Activated CD4-positive, alpha-beta T cell treated with anti-CD3 and anti-CD28 coated beads, Interleukin-2, amount 50 U/mL, for 48 hours (primary cell): ENCODE measurements at places on chromosomes 4 and X.

DNA sequence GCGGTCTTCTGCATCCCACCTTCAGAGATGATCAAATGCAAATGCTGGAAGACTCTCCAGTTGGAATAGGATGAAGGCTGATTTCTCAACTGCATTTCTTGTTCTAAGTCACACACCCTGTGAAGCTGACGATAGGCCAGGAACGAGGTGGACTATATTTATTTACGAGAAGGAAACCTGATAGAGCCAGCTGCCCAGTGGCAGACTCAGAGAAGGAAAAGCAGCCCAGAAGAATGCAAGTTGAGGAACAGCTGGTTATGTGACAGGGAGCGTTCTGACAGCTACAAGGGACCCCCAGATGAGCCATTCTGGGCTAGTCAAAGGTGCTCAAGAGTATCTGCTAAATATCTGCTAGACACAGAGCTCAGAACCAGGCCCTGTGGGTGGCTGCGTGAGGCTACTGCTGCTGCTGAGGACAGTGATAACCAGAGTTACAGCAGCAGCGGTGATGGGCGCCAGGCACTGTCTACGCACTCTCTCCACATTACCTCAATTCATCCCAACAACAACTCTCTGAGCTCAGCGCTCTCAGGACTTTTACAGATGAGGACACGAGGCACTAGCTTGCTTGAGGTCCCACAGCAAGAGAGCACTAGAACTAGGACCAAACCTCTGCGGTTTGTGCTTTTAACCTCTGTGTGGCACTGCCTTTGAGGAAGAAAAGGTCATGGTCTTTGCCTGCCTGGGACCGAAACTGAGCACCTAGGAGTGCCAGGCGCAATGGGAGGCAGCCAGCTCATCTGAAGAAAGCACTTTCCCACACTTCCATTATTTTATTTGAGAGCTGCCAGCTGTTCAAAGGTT is 69.0 kb downstream of the GATB start:
- DNase-seq: no peak

DNA sequence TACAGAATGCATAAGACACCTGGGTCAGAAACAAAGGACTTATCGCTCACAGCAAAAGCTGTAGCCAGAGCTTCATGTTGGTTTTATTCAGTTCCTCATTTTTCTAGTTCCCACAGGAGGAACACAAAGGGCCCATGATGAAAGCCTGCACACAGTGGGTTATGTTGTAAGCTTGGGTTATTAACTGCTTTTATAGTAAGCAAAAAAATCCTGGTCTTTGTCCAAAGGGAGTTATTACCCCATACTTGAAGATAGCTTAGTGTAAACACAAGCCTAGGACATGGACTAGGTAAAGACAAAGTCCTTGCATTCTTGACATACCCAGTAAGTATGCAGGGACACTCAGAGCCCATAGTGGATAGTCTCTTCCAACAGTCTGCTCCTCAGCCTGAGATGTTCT is 11.7 kb downstream of the BBS12 start:
- DNase-seq: no peak

DNA sequence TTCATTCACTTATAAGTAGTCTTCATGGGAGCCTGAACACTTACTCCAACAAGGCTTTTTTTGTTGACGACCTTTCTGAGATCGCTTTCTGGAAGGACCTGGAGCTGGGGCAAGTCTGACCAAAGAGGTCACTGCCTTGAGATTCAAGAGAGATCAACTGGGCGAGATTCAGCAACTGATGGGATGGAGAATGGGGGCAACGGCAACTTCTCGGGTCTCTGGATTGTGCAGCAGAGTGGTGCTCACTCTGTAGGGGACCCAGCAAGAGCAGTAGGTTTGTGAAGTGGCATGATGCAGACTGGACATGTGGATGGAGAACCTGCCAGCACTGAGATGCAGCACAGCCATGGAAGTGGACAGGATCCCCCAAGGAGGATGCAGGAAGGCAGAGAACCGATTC is 288.1 kb downstream of the EVC2 start:
- DNase-seq: no peak

DNA sequence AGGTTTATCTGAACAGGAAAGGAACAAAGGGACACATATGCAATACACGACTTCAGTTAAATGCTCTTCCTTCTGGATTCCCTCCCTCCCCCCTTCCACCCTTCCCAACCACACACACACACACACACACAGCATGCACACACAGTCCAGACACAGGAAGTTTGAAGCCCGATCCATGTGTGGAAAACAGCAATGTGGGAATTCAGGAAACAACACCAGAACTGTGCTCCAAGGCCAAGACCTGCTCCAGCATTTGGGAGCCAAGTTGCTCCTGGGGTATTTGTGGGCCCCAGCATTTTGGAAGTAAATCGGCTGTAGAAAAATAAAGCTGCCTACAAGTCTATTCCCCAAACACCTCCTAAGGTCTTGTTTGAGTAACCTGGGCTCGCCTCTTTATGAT is 5.6 kb upstream of the AMOT start:
- DNase-seq: no peak

GRCh38 chr4:37970702-37971101 is 10.5 kb downstream of the PTTG2 start:
- peak; percentile 68 for DNase-seq

GRCh38 chrX:73390628-73391567 is 56.0 kb upstream of the CDX4 start:
- DNase-seq: no peak

DNA sequence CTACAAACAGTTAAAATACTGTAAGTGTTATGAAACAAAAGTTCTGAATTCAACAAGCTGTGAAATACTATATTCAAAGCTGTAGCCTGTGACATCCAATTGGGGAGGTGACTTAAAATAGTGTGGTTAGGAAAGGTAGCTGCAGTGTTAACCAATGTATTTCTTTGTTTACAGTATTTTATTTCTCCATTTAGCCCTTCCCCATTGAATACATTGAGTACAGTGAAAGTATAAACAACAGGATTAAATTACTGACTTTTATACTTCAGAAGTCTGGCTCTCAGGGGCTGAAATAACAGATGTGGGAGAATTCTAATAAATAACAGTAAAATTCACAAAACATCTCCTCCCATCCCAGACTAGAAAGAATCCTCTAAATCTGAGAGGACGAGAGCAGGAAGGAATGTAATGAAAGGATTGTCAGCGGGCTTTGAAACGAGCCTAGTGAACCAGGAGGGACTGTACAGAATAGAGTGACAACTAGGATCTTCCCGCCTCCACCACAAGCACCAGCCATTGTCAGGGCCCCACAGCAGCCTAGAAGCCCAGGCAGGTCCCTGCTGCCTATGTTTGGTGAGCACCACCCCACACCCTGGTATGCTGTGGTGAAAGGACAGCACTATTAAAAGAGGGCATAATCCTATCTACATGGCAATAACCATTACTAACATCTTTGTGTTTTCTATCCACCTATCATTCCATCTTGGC is 73.7 kb downstream of the SPCS3 start:
- no peak for DNase-seq

- DNase-seq: no peak
Measured at GRCh38 chrX:97564496-97564895, 680.8 kb downstream of the RPA4 start.

GRCh38 chrX:20309806-20310205 is 43.1 kb upstream of the RPS6KA3 start:
- no peak for DNase-seq

- DNase-seq: no peak
Measured at GRCh38 chrX:8346060-8346459, 118.6 kb upstream of the VCX3B start.

DNA sequence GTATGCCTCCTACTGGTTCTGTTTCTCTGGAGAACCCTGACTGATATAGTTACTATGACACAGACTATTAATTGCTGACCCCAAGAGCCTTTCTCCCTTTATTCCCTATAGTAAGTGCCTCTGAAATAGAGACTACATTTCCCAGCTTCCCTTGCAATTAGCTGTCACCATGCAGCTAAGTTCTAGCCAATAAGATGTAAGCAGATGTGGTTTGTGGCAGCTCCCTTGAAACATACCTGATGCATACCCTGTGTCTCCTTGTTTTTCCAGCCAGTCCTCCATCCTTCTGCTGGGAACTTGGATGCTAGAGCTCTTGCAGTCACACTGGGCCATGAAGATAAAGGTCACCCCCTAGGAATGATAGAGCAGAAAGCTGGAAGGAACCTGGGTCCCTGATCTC is 9.7 kb upstream of the TMEM165 start:
- DNase-seq: no peak

DNA sequence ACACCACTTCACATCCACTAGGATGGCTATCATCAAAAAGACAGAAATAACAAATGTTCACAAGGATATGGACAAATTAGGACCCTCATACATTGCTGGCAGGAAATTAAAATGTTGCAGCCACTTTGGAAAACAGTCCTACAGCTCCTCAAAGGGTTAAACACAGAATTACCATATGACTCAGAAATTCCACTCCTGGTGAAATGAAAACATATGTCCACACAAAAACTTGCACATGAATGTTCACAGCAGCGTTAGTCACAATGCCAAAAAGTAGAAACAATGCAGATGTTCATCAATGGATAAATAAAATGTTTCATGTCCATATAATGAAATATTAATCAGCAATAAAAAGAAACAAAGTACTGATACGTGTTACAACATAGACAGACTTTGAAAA is 15.1 kb downstream of the S100G start:
- DNase-seq: no peak

- DNase-seq: no peak
Measured at GRCh38 chrX:24301060-24301459, 12.8 kb downstream of the SUPT20HL2 start.

DNA sequence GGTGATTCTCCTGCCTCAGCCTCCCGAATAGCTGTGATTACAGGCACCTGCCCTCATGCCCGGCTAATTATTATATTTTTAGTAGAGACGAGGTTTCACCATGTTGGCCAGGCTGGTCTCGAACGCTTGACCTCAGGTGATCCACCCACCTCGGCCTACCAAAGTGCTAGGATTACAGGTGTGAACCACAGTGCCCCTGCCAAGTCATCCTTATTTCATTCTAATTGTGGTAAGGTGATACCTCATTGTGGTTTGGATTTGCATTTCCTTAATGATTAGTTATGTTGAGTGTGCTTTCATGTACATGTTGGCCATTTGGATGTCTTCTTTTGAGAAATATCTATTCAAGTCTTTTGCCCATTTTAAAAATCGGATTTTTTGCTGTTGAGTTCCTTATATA is 93.0 kb downstream of the USP9X start:
- no peak for DNase-seq

DNA sequence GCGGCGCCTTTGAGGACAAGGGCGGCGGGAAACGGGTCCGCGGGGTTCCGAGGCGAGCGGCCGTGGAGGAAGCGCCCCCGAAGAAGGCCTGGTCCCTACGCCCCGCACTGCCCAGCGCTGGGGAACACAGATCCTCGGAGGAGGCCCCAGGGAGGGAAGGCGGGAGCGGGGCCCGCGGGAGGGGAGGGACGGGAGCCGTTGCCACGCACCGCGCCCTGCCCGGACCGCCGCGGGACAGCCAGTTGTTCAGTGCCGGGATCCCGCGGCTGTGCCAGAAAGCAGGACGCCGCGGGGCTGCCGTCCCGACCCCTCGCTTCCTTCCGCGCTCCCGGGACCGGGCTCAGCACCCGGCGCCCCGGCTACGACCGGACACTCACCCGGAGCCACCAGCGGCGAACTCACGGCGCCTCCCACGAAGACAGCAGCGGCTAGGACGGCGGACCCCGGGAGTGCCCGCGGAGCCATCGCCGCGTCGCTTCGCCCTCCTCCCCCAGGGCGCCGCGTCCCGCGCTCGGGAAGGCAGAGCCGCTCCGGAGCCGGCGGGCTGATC is 278 bp downstream of the RELL1 start:
- peak; percentile 54 for DNase-seq

- DNase-seq: no peak
Measured at GRCh38 chrX:54320067-54320466, 37.8 kb downstream of the WNK3 start.

GRCh38 chrX:7083468-7084396 is 63.8 kb upstream of the STS start:
- DNase-seq: peak; percentile 35

GRCh38 chrX:47637546-47638195 is 7.9 kb upstream of the CFP start:
- DNase-seq: peak; percentile 39

- no peak for DNase-seq
Measured at GRCh38 chrX:133482056-133482952, 67.0 kb upstream of the GPC4 start.

- no peak for DNase-seq
Measured at GRCh38 chr4:76836860-76837562, 60.9 kb downstream of the SOWAHB start.

GRCh38 chr4:184784628-184785257 is 41.0 kb downstream of the ACSL1 start:
- DNase-seq: no peak

- DNase-seq: no peak
Measured at GRCh38 chrX:135572436-135572835, 52.0 kb downstream of the INTS6L start.

DNA sequence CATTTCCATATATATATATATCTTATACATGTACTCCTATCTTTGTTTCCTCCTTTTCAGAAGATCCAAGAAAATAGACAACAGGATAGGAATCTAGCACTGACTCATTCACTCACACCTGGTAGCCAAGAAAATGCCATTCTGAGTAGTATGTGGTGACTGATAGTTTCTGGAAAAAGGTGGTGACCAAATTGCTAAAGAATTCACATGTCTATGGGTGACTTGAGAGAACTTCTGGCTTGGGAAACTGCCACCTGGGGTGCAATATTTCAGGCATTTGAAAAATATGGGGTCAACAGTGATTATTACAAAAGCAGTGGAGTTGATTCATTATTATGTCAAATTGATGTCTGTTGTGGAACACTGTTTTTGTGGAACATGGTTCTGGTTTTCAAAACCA is 605.1 kb downstream of the PCDH18 start:
- no peak for DNase-seq

DNA sequence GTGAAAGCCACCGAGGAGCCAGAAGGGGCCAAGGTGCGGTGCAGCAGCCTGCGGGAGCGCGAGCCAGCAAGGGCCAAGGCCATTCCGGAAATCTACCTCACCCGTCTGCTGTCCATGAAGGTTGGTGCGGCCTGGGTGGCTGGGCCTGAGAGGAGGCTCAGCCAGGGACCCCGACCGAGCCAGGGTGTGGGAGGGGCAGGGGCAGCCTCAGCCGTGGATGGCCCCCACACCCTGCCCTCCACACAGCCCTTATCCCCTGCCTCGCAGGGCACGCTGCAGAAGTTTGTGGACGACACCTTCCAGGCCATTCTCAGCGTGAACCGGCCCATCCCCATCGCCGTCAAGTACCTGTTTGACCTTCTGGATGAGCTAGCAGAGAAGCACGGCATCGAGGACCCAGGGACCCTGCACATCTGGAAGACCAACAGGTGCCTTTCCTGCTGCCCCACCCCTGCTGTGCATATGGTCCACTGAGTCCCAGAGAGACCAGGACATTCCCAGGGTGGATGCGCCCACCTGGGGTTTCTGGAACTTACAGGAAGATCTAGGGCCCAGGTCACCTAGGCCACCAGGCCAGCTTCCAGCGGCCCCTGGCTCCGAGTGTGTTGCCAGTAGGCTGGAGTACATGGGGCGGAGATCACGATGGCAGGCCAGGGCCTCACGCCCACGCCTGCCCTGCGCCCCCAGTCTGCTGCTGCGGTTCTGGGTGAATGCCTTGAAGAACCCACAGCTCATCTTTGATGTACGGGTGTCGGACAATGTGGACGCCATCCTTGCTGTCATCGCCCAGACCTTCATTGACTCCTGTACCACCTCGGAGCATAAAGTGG is 3.4 kb upstream of the SRPK3 start:
- no peak for DNase-seq

GRCh38 chr4:1723131-1723801 is 1.9 kb downstream of the TACC3 start:
- peak; percentile 54 for DNase-seq

GRCh38 chr4:102441978-102442911 is 58.9 kb upstream of the NFKB1 start:
- no peak for DNase-seq

GRCh38 chrX:104307341-104307740 is 52.6 kb upstream of the ESX1 start:
- DNase-seq: no peak
